Muscle of arm (tissue), 14 donors: ENCODE measurements at places on chromosomes 6 and 20. TPM values are rescaled to one million over a fixed set of nuclear protein-coding genes. Genes with fewer than 3 reads are reported as not detected.

Gene GABBR1
- polyA plus RNA-seq, result 41.0 TPM

Gene PTPRT
- 0.27 TPM for polyA plus RNA-seq

Gene C20orf204
- 0.76 TPM for polyA plus RNA-seq

Gene SSTR4
- polyA plus RNA-seq, result not detected

Gene CFAP61
- polyA plus RNA-seq, result 7.2 TPM

Gene RBM24
- 415 TPM for polyA plus RNA-seq

Gene DHX16
- 26.3 TPM for polyA plus RNA-seq

Gene CSNK2A1
- polyA plus RNA-seq, result 118 TPM

Gene JAG1
- 72.9 TPM for polyA plus RNA-seq

Gene ATP6V1G2
- not detected for polyA plus RNA-seq

Gene CCN2
- 35.3 TPM for polyA plus RNA-seq

Gene DEFB118
- polyA plus RNA-seq, result not detected

Gene LAMA4
- polyA plus RNA-seq, result 245 TPM

Gene IBTK
- 39.6 TPM for polyA plus RNA-seq

Gene HCK
- polyA plus RNA-seq, result 4.5 TPM

Gene ABHD16B
- not detected for polyA plus RNA-seq

Gene ADAT2
- polyA plus RNA-seq, result 11.8 TPM

Gene TBXT
- not detected for polyA plus RNA-seq

Gene NAA20
- 68.9 TPM for polyA plus RNA-seq

Gene PPIL6
- 5.8 TPM for polyA plus RNA-seq

Gene UNC5CL
- polyA plus RNA-seq, result 5.9 TPM

Gene CBLN4
- polyA plus RNA-seq, result 0.68 TPM

Gene MAP1LC3A
- 16.4 TPM for polyA plus RNA-seq
